Body of pancreas (tissue), 4 donors: ENCODE measurements at places on chromosomes 3 and 15.

DNA sequence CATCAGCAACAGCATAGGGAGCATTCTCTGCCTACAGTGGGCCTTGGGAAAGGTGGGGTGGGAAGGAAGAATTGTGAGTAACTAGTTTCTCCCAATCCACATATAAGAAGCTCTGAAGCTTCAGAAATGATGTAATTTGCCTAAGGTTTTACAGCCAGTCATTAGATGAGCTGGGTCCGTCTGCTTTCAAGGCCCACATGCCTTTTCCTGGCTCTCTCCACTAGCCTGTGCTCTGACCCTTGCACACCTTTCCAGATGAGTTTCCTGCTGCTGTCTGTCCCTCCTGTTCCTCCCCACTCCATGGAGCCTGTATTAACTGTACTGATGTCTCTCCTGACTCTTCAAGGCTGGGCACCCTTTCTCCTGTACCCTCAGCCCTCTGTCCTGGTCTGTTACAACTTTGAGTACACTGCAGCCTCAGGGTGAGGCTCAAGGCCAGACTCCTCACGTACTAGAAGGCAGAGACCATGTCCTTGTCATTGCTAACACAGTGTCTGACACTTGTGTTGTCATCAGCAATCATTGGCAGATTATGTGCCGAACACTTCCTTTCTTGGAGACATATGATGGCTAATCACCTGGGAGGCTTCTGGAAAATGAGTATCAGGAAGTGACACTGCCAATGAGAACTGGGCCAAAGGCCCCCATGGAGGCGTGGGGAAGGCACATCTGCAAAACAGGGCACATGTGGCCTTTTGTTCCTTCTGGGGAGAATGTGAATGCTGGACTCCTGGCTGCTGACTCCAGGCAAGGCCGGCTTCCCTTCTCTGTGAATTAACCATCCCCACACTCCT, 6.6 kb downstream of the TM6SF1 start:
- DNase-seq, result no peak

- no peak for DNase-seq
These were observed 798.7 kb upstream of the SEMA6D start for GRCh38 chr15:46918462-46919140.

DNA sequence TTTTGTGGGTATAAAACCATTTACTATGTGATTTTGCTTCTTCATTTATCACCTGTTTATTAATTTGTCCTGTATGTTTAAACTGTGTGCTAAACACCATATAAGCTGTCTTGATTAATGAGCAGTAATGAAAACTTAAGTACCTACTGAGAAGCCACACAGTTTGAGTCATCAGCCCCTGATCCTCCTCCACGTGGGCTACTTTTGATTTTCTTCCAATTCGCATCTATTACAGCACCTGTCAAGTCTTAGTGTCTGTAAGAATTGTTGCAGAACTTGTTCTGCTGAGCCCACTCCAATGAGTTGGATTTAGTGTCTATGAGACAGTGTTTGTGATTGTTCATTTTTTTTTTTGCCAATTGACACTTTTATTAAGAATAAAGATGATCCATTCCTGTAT, 16.8 kb downstream of the EPHA6 start:
- no peak for DNase-seq

- DNase-seq, result no peak
These were observed 5.9 kb upstream of the TMEM44 start for GRCh38 chr3:194638991-194639605.

- no peak for DNase-seq
These were observed 275.9 kb downstream of the UBE2E2 start for GRCh38 chr3:23479026-23479425.

DNA sequence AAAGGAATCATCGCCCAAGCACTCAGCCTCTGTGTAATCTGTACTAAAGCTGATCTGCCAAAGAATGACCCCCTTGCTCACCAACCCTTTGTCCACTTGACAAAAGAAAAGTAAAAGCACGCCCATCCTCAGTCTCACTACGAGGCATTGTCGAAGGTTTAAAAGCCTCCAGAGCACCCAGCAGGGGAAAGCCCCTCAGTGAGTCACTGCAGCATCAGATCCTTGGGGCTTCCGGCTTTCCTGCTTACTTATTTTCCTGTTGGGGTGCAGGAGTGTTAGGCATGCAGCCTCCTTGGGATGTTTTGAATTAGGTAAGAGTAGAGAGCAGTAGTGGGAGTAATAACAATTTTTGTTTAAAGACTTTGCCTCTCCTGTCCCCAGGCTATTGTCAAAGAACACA, 216.1 kb downstream of the MTHFS start:
- no peak for DNase-seq

- no peak for DNase-seq
These were observed 229.8 kb downstream of the NFKBIZ start for GRCh38 chr3:102078854-102079808.

DNA sequence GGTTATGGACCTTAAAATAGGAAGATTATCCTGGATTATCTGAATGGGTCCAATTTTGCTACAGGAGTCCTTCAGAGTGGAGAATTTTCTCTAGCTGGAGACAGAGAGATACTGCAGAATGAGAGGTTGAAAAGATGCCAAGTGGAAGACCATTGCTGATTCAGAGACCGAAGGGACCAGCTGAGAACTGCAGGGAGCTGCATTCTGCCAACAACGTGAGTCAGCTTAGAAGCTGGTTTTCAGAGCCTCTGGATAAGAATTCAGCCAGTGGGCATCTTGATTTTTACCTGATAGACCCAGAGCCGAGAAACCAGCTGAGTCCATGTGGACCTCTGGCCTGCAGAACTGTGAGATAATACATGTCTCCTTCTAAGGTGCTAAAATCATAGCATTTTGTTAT, 234.0 kb downstream of the NR2F2 start:
- no peak for DNase-seq

- no peak for DNase-seq
These were observed 11.4 kb downstream of the FAM174B start for GRCh38 chr15:92643849-92644815.

- DNase-seq, result no peak
These were observed 42.8 kb upstream of the IQSEC1 start for GRCh38 chr3:13115991-13116390.

DNA sequence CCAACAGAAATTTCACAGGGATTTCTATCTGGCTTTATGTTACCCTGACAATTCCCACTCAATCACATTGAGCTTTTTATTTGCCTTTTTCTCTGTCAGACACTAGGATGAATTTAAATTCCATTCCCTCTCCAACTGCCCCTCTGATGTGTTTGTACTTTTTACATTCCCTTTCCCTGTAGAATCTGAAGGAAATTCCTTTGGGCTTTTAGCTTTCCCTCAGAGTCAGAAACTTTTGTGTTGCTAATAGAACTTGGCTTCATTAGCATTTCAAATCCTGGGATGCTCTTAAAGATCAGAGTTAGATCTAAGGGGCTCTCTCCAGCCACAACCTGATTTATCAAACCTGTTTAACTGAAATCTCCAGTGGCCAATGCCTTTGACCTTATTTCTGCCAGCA, 7.9 kb upstream of the RARB start:
- no peak for DNase-seq

- DNase-seq, result peak; percentile 82
These were observed 157.7 kb upstream of the FAM3D start for GRCh38 chr3:58824285-58824684.

DNA sequence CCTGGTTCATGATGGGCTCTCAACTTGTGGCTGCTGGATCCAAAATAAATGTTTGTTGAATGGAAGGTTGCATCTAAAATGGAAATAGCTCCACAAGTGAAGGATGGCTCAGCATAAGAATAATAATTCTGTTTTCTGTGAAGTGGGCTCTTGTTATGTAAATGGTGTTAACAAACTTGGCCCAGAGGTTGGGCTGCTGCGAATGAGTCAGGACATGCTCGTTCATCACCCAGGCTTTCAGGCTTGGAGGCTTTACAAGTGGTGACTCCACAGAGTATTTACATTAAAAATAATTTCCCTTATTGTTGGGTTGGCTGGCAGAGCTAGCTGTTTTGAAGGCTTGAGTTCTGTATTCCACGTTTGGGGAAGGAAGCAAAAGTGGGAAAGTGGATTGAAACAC, 60.5 kb downstream of the ITGB5 start:
- DNase-seq, result no peak

- peak; percentile 27 for DNase-seq
These were observed 12.1 kb upstream of the THSD4 start for GRCh38 chr15:71103102-71103676.

DNA sequence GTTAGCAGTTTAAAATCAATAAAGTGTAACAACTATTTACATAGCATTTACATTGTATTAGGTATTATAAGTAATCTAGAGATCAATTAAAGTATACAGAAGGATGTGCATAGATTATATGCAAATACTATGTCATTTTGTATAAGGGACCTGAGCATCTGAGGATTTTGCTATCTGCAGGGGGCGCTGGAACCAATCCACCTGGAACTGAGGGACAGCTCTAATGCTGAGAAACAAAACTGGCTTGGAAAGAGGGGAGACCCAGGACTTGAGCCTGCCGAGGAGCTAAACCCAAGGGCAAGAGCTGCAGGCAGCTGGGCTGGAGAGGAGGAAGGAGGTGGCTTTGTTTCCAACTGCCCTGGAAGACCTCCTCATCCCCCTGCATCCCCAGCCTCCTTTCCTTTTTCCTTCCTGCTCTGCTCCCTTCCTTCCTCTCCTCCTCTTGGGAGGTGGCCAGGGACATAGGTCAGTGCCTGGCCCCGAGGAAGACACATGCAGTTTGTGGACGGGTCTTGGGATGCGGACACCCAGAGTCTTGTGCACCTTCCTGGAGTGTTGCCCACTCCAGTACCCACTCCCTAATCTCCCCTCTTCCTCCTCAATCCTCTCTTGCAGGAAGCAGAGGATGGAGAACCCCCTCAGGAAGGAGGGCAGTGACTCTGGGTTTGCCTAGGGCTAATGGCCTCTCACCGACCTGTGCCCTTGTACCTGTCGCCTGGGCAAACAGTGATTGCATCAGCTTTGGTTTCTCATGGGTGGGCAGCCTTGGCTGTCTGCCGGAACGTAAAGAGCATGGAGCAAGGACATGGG, 825 bp upstream of the RTP3 start:
- DNase-seq, result no peak

GRCh38 chr3:176872771-176873209, 324.5 kb downstream of the TBL1XR1 start:
- DNase-seq, result peak; percentile 71
